ENCODE measurements at places on chromosomes 7 and 10.

DNA sequence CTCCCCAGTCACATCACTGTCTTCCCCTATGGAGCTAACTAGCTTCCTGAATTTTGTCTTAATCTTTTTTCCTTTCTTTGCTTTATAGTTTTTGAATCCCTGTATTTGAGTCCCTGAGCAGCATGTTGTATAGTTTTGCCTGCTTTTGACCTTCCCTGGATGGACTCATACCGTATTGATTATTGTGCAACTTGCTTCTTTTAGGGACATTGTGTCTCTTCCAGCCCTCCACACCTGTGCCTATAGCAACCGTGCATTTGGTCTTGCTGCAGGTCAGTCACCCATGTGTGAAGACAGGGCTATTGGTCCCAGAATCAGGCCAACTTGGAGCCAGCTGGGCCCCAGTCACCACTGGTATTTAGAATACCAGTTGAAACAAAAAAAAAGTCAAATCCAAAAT lies 158.9 kb upstream of the ADCY1 start:
- no peak for DNase-seq

DNA sequence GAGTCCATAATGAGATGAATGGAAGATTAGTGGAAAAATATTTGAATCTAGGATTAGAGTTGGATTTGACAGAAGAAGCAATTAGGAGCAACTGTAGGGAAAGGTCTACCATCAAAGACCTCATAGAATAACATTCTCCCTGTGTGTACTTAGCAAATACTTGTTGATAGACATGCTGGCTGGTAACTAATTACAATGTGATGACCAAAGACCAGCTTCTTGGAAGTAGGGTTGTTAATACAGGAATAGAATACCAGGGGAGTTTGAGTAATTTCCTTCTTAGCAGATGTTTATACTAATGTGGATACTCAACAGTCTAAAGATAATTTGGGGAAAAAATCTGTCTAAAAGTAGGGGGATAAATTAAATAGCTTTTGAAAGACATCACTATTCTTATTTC lies 357.5 kb upstream of the BMPER start:
- no peak for DNase-seq

- DNase-seq, result peak; percentile 19
Measured at GRCh38 chr7:114922652-114923402, 933 bp downstream of the MDFIC start.

GRCh38 chr7:141118767-141119166 lies 44.9 kb downstream of the TMEM178B start:
- no peak for DNase-seq

DNA sequence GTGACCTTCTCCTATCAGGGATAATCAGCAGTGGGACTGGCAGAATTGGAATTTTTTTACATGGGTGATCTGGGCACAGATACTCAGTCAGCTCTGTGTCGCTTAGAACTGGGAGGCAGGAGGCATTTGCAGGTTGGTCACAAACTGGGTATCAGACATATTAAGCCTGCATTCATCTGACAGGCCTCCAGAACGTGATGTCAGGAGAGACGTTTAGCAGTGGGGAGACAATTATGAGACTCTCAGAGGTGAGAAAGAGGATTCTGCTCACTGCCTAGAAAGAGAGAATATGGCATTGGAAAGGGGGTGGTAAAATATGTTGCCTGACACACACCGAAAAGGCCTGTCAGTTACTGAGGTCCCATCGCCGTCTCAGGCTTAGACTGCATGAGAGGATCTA lies 717.6 kb upstream of the GALNT17 start:
- DNase-seq, result no peak

- DNase-seq, result no peak
Measured at GRCh38 chr7:8440670-8441069, 7.3 kb downstream of the NXPH1 start.

DNA sequence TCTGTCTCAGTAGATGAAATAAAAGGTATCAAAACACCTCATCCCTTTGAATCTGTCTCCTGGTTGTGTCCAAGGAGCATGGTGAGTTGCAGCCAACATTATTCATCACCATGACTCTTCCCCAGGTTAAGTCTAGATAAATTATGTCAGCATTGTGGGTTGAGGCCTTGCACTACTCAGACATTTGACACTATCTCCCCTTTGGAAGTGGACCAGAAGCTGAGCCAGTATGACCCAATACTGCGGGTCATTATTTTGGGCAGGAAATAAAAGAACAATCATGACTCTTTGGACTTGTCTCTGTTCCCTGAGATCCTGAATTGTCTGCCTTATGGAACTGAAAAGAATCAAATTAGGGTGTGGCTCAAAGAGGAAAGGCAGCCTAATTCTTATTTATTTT lies 168.2 kb upstream of the FAM171A1 start:
- DNase-seq, result no peak

GRCh38 chr7:79051915-79052314 lies 401.6 kb downstream of the MAGI2 start:
- peak; percentile 13 for DNase-seq

DNA sequence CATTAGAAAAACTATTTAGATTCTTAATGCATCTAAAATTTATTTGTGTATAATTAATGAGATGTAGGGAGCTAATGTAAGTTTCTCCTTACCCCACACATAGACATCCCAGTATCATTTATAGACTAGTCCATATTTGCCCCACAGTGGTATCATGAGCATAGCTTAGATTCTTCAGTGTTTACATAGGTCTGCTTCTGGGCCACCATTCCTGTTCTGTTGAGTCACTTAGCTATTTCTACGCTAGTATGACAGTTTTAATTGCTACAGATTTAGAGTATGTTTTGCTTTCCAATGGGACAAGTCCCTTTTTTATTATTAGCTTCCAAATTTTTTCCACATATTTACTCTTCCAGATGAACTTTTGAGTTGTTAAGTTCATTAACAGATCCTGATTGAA lies 69.4 kb downstream of the MCMBP start:
- no peak for DNase-seq

All from Ammon's horn (tissue), 1 donor.